ENCODE measurements at places on chromosomes 12 and 14.

DNA sequence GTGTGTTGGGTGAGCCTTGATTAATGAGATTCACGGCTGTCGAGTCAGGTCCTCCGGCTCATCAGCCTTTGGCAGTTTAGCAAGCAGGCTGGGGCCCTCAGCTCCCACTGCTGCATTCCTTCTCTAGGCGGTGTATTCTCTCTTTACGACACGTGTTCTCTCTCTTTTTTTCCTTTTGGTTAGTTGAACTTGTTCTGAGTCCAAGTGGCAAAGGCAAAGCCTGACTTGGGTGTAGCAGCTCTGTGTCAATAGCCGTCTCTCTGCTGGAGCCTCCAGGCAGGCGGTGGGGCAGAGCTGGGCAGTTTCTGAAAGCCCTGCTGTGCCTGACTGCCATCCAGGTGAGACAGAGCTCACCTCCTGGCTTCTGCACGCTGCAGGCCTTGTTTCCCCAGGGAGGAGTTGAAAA, 46.6 kb downstream of the SUSD6 start:
- DNase-seq: no peak

DNA sequence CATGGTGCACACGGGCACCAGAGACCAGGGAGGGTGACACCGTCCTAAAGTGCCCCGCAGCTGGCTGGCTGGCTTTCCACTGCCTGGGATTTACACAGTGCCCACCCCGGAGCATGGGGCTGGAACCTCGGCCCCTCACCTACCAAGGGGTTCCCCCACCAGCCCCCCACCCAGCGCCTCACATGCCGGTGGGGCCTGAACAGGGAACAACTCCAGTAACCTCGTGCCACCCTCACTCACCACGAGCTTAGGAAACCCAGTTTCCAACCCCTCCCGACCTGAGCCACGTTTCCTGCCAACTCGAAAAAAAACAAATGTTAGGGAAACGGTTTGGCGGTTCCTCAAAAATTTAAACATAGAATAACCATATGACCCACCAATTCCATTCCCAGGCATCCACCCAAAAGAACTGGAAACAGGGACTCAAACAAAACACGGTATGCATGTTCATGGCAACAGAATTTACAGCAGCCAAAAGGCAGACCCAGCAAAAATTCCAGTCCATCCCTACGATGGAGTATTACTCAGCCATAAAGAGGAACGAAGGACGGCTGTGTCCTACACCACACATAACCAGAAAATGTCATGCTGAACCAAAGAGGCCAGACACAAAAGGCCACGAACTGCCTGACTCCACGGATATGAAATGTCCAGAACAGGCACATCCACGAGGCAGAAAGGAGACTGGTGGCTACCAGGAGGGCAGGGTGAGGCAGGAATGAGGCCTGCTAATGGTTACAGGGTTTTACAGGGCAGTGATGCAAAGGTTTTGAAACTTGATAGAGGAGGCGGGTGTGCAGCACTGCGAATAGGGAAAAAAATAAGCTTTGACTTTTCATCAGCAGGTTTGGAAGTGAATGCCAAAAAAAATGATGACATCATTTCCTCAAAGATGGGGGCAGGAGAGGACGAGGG, 68.9 kb downstream of the NCOR2 start:
- no peak for DNase-seq

- DNase-seq: peak; percentile 35
These were observed 7.5 kb downstream of the CCDC88C start for GRCh38 chr14:91409928-91410718.

DNA sequence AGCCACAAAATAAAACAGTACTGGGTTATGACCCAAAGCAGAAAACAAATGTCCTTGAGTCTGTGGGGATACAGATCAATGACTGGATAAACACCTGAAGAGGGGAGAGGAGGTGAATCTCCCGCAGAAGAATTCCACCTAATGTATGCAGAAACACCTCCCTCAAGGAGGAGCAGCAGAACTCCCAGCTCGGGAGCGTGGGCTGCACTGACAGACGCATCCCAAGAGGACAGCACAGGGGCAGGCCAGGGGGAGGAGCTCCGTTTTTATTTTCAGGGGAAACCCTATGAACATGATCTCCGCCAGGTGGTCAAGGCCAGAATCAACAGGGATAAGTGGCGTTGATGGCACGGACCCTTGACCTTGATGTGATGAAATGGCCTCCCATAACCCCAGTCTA, 41.8 kb upstream of the PPP2R5C start:
- DNase-seq: no peak

DNA sequence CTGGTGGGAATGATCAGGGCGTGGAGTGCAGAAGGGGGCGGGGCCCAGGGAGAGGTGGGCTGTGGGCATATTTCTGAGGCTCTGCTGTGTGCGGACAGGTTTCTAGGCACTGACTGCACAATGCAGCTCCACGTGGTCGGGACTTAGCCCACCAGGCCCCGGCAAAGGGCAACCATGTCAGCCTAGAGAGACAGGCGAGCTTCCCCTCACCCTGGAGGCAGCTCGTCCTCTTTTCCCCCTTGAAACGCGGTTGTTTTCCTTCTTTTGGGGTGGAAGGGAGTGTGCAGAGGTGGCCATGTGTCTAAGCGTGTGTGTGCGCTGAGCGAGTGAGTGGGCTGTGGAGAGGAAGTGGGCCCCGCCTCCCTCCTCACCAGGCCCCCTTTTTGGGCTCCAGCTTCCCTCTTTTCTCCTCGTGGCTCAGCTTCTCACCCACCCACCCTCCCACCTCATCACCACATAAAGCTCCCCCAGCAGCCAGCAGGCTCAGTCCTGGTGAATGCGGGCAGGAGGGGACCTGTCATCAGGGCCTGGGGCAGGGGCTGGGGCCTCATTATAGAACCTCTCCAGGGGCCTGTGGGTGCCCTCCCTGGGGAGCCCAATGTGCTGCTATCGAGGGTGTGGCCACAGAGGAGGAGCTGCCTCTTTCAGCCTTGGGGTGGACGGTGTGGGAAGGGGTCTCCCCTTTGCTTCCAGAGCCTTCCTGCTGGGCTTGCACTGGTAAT, 22.0 kb downstream of the LRTM2 start:
- no peak for DNase-seq

DNA sequence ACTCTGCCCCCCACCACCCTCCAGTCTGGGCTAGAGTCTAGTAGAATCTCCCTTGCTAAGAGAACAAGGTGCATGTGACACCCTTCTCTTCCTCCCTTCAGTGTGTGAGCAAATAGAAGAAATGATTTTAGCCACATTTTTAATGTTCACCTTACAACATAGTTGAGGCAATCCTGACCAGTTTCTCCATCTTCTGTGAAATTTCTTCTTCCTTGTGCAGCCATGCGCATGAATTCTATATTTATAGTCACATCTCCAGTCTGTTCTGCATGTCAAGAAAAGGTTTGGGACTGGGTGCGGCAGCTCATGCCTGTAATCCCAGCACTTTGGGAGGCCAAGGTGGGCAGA, 9.5 kb upstream of the LTA4H start:
- DNase-seq: no peak

DNA sequence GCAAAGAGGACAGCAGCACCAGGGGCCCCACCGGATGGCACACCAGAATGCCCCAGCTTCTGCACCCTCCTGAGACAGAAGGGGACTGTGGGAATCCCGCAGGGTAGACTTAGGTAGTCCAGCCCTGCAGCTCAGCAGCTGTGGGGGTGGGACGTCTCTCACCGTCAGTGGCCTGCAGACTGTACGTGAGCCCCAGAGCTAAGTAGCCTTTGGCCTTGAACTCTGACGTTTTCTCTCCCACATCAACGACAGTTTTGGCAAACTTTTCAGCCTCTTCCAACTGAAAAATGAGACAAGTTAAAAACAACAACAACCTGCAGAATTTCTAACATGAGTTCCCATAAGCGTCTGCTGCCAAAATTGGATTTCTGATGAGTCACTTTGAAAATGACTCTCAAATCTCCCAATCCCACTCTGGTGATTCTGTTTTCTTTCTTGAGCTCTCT, 161.4 kb downstream of the TTC7B start:
- no peak for DNase-seq

- no peak for DNase-seq
These were observed 827.6 kb downstream of the SLC6A15 start for GRCh38 chr12:84085046-84085445.

- no peak for DNase-seq
These were observed 46.3 kb downstream of the FLRT2 start for GRCh38 chr14:85576218-85576617.

- no peak for DNase-seq
These were observed 56.6 kb upstream of the SCN8A start for GRCh38 chr12:51534216-51535074.

- DNase-seq: no peak
These were observed 14.7 kb downstream of the CPSF6 start for GRCh38 chr12:69254046-69254445.

DNA sequence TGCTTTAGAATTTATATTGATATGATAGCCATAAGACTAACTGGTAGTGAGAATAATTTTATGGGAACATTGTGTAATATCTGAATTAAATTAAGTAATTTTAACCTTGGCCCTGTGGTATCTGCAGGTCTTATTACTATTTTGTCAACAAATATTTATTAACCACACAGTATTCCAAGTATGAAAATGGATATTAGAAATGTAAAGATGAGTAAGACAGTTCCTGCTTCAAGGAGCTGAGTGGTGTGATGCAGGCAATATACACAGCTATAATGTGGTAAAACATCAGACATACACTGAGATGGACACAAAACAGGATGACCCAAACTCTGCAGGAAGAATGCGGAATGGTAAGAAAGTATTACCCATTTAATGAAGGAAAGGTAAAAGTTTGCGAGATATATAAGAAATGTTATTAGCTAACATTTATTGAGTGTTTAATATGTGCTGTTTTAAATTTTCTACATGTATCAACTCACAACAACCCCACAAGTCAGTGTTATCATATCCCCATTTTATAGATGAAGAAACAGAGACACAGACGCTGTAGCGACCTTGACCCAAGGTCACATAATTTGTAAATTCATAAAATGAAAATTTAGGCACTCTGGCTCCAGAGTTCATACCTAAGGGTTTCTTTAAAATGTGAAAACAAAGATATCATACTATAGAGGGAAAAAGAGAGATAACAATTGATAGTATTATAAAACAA, 12.7 kb downstream of the ABCD2 start:
- no peak for DNase-seq

DNA sequence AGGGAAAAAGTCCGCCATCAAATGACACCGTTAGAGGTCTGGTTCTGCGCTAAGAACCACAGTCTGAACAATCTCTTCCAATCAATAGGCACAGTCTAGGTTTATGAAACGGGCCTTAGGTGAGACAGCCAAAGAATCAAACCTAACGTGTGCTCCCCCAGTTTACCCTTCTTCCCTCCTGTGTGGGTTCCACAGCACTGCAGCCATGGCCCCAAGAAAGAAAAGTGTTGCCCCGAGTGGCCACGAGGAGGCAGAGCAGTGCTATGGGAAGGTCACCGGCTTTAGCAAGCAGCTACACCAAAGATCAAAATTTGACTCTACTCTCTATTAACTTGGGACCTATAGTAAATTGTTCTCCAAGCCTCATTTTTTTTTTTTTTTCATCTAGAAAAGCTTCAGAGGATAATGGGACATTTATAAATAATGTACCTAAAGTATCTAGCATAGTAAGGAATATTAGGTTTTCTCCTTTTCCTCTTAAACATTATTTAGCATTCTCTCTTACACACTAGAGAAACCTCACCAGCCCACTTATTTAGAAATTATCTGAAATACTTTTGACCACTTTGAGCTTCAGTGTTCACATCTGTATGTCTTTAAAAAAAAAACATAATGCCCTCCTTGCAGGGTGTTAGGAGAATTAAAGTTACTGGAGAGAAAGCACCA, 70.2 kb upstream of the GPHB5 start:
- peak; percentile 55 for DNase-seq

GRCh38 chr12:93413064-93413463, 28.7 kb downstream of the UBE2N start:
- no peak for DNase-seq

DNA sequence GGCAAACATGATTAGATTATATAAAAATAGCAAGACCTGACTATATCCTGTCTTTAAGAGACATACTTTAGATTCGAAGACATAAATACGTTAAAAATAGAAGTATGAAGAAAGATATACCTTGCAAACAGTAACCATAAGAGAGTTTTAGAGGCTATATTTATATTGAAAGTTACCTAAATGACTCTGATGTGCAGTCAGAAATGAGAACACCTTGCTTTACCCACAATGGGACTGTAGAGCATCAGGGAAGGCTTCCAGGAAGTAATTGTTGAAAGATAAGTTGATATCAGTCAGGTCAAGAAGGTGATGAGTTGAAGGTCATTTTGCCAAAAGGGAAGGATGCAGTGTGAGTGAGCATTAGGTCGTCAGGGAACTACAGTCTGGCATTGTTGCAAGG, 110.2 kb downstream of the NEDD1 start:
- DNase-seq: no peak

GRCh38 chr12:11660624-11661023, 11.2 kb downstream of the ETV6 start:
- no peak for DNase-seq

DNA sequence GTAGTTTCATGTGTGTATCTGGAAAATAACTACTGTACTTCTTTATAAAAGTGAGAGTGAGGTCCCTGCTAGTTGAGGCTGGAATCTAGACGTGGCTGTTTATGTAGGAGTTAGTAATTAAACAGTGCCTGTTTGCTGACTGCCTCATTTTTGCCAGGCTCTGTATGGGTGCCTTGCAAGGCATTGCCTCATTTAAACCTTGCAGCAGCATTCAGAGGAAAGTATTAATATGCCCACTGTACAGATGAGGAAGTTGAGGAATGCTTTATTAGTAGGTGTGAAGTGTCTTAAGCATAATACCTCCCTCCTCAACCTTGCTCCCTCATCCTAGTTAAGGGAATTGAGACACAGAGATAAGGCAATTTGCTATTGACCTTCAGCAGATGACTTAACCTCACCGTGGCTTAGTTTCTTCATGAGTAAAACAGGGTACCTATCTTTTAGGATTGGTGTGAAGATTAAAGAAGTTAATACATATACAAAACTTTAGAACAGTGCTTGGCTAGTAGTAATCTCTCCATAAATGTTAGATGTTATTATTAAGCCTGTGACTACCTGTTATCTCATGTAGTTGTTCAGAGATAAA, 28.7 kb downstream of the PPM1A start:
- DNase-seq: no peak

DNA sequence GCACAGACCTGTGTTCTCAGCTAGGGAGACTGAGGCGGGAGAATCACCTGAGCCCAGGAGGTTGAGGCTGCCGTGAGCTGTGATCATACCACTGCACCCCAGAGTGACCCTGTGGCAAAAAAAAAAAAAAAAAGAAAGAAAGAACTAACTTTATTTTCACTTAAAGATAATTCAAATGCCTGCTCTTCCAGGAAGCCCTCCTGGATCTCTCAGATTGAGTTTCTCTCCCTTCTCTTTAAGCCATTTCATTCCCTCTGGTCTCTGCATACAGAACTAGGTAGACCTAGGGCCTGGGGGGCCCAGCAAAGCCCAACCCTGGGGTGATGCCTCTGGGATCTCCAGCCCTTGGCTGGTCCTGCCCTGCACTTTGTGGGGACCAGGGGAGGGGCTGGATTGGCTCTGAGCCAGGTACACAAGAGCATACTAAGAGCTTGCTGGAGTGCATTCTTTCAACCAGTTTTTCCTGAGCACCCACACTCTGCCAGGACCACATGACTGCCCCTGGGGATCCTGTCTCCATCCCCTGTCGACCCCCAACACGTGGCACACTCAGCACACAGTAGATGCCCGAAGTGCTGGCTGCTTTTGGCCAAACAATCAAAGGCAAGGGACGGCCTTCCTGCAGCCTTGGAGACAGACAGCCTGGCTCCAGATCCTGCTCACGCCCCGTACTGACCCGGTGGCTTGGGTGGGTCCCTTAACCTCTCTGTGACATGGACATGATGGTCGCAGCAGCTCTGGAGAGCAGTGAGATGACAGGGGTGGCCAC, 52.7 kb downstream of the CYP46A1 start:
- DNase-seq: no peak
